ENCODE measurements at places on chromosomes 7 and 10.

GRCh38 chr10:66218289-66218688, 707.5 kb upstream of the LRRTM3 start:
- no peak for DNase-seq

- DNase-seq = no peak
Observed at GRCh38 chr10:79068203-79068561, 584 bp upstream of the ZMIZ1 start.

DNA sequence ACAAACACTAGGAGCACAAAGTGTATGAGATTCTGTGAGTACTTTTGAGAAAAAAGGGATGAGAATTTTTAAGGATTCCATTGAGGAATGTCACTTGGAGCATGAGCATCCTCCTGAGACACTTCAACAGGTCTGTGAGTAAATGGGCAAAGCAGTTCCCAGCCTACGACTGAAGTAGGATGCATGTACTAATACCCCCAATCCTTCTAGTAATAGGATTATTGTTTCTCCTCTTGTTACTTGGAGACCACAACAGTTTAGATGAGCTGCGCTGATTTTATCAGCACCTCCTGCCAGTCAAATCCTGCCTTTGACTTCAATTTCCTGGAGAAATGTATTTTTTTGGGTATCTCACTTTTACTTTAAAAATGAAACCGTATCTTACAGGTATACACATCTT, 820 bp downstream of the BBS9 start:
- DNase-seq = no peak

DNA sequence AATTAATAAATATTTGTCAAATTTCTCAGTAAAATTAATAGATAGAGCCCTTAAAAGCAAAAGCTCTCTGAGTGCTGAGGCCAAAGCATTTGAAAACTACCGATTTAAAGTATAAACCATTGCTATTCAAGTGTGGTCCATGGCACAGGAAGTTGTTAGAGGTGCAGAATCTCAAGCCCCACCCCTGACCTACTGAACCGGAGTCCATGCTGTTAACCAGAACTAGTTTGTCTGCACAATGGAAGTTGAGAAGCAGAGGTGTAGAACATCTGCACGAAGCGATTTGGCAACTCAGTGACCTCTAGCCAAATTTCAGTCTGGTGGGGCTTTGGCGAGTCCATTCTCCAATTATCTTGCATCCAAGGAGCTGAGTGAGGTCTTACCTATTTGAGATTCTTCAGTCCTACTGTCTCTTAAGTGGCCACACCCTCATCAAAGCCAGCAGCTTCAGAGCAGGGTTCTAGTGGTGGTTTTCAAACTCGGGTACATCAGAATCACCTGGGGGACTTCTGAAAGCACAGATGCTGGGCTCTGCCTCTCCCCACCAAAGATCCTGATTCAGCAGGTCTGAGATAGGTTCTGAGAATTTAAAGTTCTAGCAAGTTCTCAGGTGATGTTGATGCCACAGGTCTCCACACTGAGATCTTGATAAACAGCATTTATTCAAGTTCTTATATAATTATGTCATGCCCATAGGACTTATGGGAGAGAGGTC, 96.8 kb upstream of the SAMD8 start:
- no peak for DNase-seq

GRCh38 chr7:151429237-151429559, 10.7 kb downstream of the CRYGN start:
- DNase-seq = no peak

- no peak for DNase-seq
Observed at GRCh38 chr10:91077549-91078071, 142.9 kb upstream of the PCGF5 start.

DNA sequence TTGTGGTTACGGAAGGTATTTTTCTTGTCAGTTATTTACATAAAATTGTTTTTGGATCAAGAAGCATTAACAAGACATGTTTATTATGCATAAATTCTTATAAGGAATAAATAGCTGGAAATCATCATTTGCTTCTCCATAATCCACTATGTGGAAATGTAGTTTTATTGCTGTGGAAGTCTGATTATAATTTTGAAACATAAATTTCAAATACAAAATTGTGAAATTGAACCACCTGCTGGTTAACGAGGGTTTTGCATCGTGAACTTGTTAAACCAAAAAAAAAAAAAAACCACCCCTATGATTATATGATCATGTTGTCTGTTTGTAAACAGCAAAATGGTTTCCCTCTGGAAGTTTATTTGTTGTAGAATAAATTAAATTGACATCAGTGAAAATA, 25.9 kb downstream of the ABRAXAS2 start:
- no peak for DNase-seq

GRCh38 chr10:31353574-31353973, 34.6 kb downstream of the ZEB1 start:
- no peak for DNase-seq

DNA sequence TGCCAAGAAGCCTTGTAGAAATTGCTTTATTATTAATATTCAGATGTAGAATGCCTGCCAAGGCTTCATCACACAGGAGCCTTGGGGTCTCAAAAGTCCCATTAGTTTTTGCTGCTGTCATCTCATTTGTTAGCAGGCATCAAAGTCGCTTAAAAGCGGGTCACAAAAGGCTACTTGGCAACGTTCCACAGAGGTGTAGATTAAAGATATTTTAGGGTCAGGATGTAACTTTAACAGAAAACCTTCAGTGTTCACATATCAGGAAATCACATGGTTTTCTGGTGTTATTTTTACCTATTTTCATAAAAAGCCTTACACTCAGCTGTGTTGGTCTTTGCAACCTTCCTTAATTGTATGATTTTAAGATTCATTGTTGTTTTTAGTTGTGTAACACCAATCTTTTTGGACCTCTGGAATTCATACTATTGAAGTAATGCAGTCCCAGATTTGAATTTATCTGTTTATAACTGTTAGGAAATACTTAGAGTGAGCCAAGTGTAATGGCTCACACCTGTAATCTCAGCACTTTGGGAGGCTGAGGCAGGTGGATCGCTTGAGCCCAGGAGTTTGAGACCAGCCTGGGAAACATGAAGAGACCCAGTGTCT, 65.3 kb downstream of the TET1 start:
- DNase-seq = no peak

DNA sequence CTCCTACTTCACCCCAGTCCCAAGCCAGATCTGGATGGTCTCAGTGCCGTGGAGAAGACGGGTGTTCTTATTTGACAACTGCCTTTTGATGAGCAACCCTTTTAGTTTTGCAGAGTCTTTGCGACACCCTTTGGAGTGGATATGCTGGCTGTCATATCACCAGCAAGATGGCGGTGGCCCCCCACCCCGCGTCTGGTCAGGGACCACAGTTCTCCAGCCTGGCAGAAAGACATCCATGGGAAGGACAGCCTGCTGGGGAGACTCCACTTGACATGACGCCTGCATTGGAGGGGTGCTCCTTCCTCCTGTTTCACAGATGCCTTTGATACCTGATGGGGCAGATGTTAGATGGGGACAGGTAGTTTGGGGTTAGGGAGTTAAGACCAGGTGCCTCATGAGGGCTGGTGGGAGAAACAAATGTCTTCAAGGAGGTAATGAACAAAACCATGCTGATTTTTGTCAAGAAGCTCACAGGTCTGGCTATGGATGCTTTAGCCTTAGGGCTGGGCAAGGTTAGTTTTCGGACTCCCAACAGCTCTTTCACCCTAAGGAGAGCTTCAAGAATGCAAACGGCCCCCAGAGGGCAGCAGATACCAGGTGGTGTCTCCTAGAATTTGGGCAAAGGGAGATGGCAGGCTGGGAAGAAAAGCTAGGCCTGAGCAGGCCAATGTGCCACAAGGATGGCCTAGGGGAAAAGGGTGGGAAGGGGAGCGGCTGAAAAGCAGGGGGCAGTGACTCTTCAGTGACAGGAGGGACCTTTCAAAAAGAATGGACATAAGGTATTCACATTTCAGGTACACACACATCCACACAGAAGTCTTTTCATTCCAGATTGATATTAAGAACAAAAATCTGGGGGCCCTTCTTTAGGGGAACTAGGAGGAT, 95.2 kb downstream of the CLEC2L start:
- no peak for DNase-seq

DNA sequence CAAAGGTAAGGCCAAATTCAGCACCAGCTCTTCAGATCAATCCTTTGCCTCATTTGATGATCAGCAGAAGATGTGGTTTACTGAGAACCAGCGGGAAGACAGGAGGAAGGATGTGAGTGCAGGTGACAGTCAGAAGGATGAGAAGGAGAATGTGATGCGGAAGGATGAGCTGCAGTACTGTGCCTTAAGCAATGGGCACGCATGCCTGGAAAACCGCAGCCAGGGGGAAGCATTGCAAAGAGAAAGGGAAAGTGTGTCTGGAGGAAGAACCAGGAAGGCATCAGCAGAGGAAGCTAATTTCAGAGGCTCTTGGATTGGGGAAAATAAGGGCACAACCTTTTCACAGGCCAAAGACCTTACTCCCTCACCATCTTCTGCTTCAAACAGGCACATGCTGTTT, 25.7 kb downstream of the C10orf71 start:
- DNase-seq = no peak

DNA sequence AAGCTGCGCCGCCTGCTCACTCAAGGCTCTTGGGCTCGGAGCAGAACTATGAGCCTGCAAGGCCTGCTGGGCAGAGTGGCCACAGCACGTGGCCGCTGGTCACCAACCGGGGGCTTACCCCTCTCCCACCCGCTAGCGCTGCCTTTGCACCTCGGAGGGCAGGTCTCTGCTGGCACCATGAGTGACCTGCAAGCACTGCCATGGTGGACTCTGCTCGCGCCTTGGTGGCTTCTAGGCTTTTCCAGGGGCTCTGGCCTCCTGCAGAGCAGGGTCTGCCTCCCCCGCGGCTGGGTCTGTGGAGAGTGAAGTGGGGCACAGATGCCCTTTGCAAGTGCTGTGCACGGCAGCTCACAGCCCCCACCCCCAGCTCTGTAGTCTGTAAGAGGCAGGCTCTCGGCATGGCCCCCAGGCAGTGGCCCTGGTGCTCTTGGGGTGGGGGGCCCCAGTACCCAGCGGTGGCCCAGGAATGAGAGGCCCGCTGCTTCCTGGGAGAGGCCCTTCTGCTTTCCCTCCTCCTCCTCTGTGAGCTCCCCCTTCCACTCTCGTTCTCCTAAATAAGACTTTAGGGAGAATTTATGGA, 119.6 kb downstream of the INPP5A start:
- DNase-seq = no peak

DNA sequence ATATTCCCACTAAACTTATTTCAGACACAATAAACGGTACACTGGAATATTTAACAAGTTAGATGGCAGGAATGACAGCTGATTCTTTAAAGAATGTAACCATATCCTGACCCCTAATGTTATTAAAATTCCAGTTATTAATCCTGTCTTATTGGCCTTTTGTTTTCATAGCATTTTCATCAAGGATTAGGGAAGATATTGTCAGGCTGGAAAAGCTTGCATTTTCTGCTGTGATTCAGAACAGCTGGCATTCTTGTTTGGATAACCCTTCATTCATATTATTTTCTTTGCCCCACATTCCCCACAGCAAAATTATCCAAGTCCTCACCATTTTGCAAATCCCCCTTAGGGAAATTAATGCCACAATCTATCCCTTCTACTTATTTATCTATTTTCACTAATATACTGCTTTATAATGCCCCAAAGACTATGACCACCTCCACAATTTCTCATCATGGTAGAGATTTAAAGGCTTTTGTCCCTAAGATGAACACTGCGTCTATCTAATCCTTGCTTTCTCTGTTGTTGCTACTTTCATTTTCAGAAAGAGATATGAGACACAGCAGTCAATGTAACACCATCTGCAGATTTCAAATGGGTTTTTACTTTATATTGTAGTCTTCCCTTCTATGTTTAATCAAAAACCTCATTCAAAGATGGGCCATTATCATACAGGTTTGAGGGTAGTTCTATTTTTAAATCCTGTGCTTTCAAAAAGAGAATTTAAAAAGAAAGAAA, 475.1 kb downstream of the PARD3 start:
- no peak for DNase-seq

- no peak for DNase-seq
Observed at GRCh38 chr7:31805209-31805818, 118.3 kb downstream of the PPP1R17 start.

- DNase-seq = no peak
Observed at GRCh38 chr7:30562909-30563308, 31.8 kb upstream of the GARS1 start.

GRCh38 chr7:139230484-139230773, 608 bp upstream of the UBN2 start:
- no peak for DNase-seq

DNA sequence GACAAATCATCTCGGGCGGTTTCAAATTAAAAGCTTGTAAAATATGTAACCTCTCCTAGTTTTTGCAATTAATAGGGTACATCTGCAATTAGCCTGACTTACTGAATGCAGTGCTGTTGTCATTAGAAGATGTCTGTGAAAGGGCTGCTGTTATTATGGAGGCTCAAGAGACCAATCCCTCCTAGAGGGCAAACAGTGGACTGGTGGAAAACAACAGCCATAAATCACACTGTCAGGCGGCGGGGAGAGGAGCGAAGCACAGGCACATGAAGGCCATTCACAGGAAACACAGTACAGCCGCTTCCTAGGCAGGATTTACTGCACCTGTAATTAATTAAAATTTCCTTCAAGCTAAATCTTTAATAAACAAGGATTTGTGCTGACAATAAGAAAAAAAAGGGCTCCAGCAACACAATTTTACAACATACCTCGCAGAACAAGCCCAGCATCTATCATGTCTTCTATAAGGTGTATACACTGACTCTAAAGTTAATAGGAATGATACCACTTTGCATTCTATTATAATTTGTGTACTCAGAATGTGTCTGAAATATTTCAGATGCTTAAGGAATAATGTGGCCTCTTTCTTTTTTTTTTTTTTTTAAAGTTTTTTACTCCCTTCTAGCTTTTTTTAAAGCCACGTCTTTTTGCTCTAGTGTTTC, 50.7 kb downstream of the ERCC6 start:
- DNase-seq = no peak

DNA sequence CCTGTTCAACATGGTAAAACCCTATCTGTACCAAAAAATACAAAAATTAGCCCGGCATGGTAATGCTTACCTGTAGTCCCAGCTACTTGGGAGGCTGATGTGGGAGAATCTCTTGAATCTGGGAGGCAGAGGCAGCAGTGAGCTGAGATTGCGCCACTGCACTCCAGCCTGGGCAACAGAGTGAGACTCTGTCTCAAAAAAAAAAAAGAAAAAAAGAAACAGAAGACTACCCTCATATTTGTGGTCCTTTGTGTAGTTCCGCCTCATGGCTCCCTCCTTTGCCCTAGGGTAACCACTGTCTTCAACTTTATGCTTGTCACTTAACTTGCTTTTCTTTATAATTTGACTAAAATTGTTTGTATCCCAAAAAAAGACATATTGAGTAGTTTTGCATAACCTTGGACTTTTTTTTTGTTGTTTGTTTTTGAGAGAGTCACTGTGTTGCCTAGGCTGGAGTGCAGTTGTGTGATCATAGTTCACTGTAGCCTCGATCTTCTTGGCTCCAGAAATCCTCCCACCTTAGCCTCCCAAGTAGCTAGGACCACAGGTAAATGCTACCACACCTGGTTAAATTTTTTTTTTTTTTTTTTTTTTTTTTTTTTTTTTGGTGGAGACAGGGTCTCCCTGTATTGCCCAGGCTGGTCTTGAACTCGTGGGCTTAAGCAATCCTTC, 3.7 kb downstream of the ZNF487 start:
- no peak for DNase-seq

Data from activated naive CD4-positive, alpha-beta T cell (primary cell).